CD4-positive, alpha-beta T cell treated with Interleukin-1 beta for 1 hour (primary cell): ENCODE measurements at places on chromosomes 16 and 17.
A peak's percentile ranks its signal among the peaks of the same experiment; 100 is the strongest.

DNA sequence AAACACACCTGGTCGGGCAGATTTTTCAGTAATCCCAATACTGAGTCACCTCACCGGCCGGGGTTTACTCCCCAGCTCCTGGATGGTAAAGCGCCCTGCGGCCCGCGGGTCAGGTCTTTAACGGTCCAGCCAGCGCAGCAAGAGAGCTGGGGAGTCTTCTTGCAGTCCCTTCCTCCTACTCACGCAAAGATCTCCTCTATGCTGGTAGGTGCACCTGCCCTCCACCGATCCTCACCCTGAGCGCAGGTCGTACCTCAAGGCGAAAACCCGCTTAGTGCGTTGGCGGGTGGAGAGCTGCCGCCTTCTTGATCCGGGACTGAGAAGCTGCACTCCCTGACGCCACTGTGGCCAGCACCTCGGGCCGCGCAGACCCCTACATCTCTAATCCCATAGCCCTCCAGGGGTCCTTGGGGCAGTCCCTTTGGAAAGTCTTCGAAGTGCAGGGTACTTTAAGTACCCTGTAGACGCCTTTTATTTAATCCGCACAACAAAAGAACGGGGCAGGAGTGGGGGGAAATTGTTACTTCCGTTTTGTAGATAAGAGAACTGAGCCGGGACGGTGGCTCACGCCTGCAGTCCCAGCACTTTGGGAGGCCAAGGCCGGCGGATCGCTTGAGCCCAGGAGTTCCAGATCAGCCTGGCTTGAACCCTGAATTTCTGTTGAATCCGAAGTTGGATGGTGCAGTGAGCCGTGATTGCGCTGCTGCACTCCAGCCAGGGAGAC, 10.4 kb upstream of the HOXB13 start:
- DNase-seq, result no peak

- no peak for DNase-seq
Observed at GRCh38 chr16:55043499-55043898, 112.8 kb downstream of the IRX5 start.

DNA sequence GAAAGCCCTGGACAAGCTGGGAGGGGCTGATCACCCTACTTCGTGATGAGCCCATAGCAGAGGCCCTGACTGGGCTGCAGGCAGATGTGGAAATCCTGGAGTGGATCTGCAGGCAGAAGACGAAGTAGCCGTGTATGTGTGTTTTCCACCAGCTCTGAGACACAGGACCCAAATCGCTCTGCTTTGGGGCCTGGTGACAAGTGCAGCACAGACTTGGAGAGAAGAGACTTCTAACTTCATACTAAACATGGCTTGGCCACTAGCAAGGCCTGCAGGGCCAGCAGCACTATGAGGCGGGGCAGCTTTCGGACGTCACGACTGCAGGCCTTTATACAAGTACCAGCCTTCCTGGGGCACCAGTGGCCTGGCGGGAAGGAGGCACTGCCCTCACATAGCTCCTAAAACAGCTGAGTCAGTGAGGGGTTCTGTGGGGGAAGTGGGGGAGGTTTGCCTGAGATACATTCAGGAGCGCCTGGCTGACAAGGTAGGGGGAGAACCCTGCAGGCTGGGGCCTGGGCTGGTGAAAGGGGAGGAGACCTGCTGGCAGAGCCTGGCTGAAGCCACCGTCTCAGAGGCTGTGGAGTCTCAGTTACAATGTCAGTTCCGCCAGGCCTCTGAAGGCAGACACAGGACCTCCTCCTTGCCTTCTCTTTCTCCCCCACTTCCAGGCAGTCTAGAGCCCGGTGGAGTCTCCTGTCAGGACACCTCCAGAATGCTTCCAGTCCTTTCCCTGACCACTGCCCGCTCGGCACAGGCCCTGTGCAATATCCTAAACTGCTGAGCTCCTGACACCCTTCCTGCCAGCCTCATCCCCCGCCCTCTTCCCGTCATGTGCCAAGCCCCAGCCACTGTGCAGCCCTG, 73.4 kb downstream of the WSB1 start:
- no peak for DNase-seq

GRCh38 chr16:3857189-3858043, 23.1 kb downstream of the CREBBP start:
- DNase-seq, result peak; percentile 42

DNA sequence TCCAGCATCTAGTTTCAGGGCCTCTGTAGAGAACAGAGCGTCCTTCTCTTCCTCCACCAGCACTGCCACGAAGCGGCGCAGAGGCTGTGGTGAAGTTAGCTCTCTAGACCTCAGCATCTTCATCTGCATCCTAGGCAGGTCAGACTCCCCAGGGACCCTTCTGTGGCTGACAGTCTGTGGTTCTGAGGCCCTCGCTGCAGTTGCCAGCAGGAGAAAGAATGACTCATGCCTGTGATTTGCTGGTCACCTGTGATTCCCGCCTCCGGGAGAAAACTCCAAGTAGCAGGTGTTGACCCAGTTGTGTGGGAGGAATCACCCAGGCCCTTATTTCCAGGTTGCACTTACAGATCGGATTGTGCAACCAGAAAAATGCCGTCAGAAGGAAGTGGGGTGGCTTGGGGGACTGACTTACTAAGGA, 117.3 kb upstream of the CACNG5 start:
- DNase-seq, result no peak

- DNase-seq, result no peak
Observed at GRCh38 chr17:149897-150584, 12.7 kb downstream of the SCGB1C2 start.

GRCh38 chr16:59733321-59733720, 999.2 kb upstream of the GOT2 start:
- no peak for DNase-seq

DNA sequence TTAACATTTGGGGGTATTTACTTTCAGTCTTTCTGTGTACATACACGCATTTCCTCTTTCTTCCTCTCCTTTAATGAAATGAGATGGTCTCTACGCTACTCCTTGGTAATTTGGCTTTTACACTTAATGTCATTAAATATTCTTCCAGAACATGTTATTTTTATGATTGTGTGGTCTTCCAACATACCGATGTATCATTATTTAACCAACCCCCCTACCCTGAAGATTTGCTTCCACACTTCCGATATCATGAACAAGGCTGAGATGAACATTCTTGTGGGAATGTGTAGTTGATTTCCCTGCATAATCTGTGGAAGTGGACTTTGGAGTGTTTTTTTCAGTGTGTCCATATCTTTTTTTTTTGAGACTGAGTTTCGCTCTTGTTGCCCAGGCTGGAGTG, 2.3 kb upstream of the PGS1 start:
- no peak for DNase-seq

GRCh38 chr16:55655381-55655896, 349 bp upstream of the SLC6A2 start:
- DNase-seq, result no peak

- no peak for DNase-seq
Observed at GRCh38 chr17:28975646-28976045, 24.3 kb upstream of the PHF12 start.

DNA sequence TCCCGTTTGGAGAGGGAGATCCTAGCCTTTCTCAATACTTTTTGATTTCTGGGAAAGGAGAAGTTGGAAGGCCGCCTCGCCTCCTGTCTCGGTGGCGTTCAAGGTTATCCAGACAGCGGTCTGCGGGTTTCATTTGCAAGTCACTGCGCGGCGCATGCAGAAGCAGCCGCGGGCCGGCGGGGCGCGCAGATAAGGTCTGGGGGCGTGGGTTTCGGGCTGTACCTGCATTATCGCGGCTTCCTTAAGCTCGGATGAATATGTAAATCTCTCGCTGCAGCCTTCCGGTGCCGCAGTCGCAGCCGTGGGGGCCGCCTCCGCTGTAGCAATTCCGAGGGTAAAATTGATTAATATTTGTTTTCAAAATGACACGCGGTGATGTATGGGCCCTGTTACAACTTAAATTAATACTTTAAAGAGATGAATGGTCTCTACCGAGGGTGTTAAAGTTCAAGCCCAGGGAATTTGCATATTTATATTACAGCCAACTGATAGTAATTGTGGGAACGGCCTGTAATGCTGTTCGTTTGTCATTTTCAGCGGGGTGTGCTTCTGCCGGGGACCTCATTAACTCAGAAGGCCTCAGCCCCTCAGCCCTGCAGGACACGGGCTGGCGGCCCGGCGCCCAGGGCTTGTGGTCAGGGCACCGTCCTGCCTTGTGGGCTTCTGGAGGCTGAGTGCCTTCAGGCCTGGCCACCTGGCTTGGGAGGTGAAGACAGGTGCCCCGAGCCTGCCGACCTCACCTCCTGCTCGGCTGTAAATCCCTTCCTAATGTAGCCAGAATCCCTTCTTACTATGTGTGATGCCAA, 99.4 kb downstream of the CYLD start:
- DNase-seq, result peak; percentile 22

GRCh38 chr16:27801289-27801945, 251.5 kb downstream of the KATNIP start:
- no peak for DNase-seq

GRCh38 chr17:41962768-41963434, 3.7 kb upstream of the CNP start:
- peak; percentile 73 for DNase-seq

DNA sequence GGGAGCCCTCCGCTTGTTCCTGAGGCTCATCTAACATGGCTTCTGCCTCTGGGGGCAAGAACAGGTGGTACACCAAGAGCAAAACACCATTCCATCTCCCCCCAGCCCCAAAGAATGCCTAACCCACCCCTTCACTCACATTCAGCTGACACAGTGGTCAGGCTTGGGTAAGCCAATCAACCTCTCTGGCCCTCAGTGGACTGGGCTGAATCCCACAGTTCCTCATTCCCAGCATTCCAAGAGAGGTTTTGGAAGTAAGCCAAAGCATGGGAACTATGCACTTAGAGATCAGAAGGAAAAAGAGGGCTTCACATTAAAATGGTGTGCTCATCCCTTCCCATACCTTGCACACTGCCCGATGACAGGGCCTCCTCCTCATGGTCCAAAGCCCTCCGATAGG, 7.8 kb downstream of the PIGS start:
- DNase-seq, result no peak

DNA sequence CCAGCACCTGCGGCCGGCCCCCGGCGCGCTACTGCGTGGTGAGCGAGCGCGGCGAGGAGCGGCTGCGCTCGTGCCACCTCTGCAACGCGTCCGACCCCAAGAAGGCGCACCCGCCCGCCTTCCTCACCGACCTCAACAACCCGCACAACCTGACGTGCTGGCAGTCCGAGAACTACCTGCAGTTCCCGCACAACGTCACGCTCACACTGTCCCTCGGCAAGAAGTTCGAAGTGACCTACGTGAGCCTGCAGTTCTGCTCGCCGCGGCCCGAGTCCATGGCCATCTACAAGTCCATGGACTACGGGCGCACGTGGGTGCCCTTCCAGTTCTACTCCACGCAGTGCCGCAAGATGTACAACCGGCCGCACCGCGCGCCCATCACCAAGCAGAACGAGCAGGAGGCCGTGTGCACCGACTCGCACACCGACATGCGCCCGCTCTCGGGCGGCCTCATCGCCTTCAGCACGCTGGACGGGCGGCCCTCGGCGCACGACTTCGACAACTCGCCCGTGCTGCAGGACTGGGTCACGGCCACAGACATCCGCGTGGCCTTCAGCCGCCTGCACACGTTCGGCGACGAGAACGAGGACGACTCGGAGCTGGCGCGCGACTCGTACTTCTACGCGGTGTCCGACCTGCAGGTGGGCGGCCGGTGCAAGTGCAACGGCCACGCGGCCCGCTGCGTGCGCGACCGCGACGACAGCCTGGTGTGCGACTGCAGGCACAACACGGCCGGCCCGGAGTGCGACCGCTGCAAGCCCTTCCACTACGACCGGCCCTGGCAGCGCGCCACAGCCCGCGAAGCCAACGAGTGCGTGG, 1.5 kb downstream of the NTN1 start:
- DNase-seq, result no peak

- DNase-seq, result no peak
Observed at GRCh38 chr16:25416002-25416401, 158.4 kb upstream of the ZKSCAN2 start.

GRCh38 chr16:24921229-24921628, 75.5 kb downstream of the SLC5A11 start:
- peak; percentile 2 for DNase-seq
